ENCODE measurements at places on chromosomes 1 and 21. TPM values are rescaled to one million over a fixed set of nuclear protein-coding genes. Genes with fewer than 3 reads are reported as not detected.
A peak's percentile ranks its signal among the peaks of the same experiment; 100 is the strongest.

Gene SMIM1
- total RNA-seq = 2.1 TPM

DNA sequence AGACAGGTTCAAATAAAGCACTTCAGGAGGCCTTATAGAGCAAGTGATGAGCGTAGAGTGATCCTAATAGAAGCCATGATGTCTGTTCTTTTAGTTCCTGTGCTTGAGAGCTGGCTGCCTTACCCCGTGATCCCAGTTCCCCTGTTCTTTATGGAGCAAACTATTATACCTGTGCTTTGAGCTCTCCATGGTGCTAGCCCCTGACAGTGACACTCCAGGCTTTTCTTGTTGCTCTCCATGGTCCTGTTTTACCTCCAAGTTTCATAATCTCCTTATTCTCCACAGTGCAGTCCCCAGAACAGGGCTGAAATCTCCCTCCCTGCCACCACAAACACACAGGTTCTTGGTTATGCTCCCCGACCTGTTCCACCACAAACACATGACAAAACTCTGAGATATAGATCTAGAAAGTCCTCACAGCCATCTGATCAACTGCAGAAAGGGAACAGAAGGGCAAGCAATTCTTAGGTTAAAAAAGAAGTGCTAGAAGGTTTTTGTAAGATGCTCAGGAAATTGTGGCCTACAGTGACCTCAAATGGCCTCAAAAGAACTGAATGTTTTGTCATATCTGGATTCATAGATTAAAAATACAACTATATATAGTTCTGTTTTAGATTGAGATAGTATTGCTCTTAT is 6.0 kb downstream of the CADM3 start:
- H3K27me3 ChIP-seq = peaks cover 36% of the 10 kb centered on the region
- DNase-seq = no peak
- H3K36me3 ChIP-seq = no peaks in the 10 kb centered on the region

- H3K36me3 ChIP-seq = no peaks in the 10 kb centered on the region
- no peaks in the 10 kb centered on the region for H3K4me1 ChIP-seq
Measured at GRCh38 chr1:14668538-14668937, 70.1 kb downstream of the KAZN start.

DNA sequence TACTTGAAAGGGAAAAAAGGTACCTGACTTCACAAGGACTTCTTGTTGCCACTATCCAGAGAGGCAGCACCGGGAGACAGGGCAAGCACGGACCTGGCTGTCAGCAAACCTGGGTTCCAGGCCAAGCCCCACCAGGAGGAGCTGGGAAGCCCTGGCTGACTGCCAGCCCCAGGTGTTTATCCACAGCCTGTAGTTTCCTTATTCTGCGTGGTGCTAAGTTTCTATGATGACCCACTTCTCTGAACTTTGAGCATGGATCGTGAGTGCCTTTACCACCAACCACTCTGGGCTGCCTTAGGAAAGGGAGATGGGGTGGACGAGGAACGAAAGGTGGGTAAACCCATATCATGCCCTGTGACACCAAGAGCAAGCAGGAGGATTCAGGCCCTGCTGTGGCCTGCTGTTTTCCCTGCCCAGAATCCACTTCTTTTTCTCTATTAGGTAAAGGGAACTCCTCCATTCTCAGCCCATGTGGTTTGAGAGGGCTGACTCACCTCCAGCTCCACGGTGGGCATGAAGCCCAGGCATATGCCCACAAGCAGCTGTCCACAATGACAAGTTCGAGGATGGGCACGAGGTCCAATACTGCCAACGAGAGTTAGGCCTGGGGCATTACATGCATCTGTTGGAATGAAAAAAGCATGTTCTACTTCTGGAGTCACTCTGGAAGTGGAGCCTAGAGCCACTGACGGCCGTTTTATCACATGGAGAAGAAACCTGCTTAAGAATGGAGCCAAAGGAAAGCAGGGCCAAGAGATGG is 20.3 kb downstream of the TSPAN2 start:
- no peak overlapping the region for H3K27ac ChIP-seq
- no peak for DNase-seq
- no peaks in the 10 kb centered on the region for H3K27me3 ChIP-seq
- no peak overlapping the region for H3K4me3 ChIP-seq
- no peaks in the 10 kb centered on the region for H3K36me3 ChIP-seq

DNA sequence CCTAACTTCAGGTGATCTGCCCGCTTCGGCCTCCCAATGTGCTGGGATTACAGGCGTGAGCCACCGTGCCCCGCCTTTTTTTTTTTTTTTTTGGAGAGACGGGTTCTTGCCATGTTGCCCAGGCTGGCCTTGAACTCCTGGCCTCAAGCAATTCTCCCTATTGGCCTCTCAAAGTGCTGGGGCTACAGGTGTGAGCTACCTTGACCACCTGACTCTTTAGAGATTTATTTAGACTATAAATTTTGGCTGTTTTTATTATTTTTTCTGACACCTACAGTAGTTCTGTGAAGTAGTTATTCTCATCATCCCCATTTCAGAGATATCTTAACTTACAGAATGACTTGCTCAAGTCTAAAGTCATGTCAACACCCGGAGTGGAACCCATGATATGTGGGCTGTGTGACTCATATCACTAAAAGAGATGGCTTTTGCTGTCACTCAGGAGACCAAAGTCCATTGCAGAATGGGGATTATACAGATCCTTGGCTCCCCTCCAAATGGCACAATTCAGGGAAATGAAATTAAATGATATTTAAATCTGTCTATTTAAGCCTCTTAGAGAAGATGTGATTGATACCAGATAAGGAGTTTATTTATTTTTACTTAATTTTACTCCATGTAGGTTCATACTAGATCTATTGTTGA is 93.2 kb downstream of the CTH start:
- no peak overlapping the region for H3K4me3 ChIP-seq
- H3K27me3 ChIP-seq = peaks cover 26% of the 10 kb centered on the region
- no peak for DNase-seq
- no peaks in the 10 kb centered on the region for H3K4me1 ChIP-seq

- H3K27me3 ChIP-seq = peaks cover 13% of the 10 kb centered on the region
- no peak for DNase-seq
- H3K27ac ChIP-seq = no peak overlapping the region
Measured at GRCh38 chr1:147473733-147474049, 67.6 kb upstream of the BCL9 start.

GRCh38 chr1:193677874-193678273 is 491.5 kb upstream of the B3GALT2 start:
- H3K4me3 ChIP-seq = no peak overlapping the region
- no peaks in the 10 kb centered on the region for H3K27me3 ChIP-seq
- no peaks in the 10 kb centered on the region for H3K36me3 ChIP-seq
- no peak for DNase-seq
- no peak overlapping the region for H3K27ac ChIP-seq

- DNase-seq = peak; percentile 91
- peaks cover 5% of the 10 kb centered on the region for H3K27me3 ChIP-seq
- H3K4me3 ChIP-seq = peak overlapping the region; percentile 91
Measured at GRCh38 chr1:2545754-2546514, 10.2 kb upstream of the TNFRSF14 start.
